ENCODE measurements at places on chromosomes 4 and X.
A peak's percentile ranks its signal among the peaks of the same experiment; 100 is the strongest.

DNA sequence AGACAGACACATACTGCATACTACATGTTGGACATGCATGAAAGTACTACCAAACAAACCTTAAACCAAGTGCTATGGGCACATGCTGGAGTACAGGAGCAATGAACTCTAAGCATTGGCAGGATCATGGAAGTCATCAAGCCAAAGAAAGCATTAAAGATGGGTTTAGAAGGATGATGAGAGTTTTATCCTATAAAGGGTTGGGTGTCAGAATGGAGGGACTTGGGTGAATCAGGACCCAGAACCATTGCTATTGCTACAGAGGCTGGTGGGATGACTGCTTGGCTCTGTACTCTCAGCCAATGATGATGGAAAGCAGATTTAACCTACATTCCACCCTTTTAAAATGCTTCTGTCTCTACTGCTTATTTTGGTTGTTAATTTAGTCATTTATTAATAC is 233.9 kb upstream of the EDA2R start:
- DNase-seq = no peak

GRCh38 chrX:139196890-139197289 is 333.6 kb upstream of the F9 start:
- DNase-seq = no peak

GRCh38 chr4:110005461-110006056 is 92.9 kb downstream of the EGF start:
- DNase-seq = no peak

GRCh38 chr4:52199574-52200338 is 148.7 kb downstream of the SPATA18 start:
- DNase-seq = no peak

DNA sequence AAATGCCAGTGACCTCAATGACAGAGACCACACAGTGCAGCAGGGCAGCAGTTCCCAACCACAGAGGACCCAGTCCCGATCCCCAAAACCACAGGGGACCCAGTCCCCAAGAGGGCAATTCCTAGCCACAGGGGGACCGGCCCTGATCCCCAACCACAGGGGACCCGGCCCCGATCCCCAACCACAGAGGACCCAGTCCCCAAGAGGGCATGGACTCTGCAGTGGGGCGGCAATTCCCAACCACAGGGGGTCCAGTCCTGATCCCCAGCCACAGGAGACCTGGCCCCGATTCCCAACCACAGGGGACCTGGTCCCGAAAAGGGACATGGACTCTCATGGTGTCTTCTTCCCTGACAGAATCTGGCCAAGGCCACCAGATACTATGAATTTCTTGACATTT is 136.3 kb downstream of the AFAP1 start:
- no peak for DNase-seq

DNA sequence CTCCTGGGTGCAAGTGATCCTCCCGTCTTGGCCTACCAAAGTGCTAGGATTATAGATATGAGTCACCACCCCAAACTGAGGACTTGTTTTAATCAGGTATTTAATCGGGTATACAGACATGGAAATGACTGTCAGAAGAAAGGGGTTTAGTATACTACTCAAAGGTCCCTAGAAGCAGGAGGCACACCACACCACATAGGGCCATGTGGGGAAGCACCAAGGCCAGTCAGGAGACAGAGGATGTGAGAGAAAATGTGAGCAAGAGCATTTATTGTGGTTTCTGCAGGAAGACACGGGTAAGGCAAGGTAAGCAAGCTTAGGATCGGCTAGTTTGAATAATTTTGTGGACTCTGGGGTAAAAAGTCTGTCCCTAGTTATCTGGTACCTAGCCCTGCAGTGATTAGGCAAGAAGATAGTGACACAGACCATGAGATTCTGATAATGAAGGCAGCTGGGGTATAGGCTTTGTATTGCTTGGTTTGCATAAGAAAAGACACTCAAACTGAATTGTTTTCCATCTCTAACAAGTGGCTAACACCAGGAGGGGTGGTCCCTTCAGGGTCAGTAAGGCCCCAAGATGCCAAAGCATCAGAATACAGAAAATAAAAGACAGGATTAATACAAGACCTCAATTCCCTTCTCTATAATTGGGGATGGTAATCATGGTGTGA is 408.8 kb upstream of the F9 start:
- DNase-seq = no peak

GRCh38 chr4:118277243-118277642 is 75.6 kb downstream of the PRSS12 start:
- DNase-seq = no peak

- no peak for DNase-seq
These were observed 7.6 kb upstream of the USP53 start for GRCh38 chr4:119204916-119205315.

DNA sequence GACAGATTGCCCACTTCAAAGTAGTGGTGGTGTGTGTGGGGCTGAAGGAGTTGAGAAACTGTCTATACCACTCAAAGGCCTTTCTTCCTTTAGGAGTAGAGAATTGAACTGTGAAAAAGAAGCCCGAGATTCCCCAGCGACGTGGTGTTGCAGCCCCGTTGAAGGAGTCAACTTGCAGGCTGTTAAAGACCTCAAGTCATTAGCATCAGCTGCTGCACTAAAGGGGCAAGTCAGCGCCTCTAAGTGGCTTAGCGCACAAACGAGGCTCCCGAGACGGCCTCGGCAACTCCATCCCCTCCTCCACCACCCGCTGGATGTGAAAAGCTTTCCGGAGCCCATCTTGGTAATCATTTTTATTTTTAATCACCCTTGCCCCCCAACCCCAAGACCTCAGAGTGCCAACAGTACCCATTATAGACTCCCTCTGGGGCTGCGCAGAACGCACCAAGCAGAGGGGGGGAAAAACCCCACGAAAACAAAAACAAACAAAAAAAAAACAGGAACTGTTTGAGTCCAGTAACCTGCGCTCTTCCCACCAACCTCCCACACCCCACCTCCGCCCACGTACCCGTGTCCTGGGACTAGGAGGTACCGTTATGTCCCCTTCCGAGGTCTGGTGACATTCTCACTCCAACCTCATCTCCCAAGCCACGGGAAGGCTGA is 913 bp upstream of the PRDM8 start:
- no peak for DNase-seq

- DNase-seq = no peak
These were observed 31.5 kb downstream of the WWC2 start for GRCh38 chr4:183130328-183131155.

DNA sequence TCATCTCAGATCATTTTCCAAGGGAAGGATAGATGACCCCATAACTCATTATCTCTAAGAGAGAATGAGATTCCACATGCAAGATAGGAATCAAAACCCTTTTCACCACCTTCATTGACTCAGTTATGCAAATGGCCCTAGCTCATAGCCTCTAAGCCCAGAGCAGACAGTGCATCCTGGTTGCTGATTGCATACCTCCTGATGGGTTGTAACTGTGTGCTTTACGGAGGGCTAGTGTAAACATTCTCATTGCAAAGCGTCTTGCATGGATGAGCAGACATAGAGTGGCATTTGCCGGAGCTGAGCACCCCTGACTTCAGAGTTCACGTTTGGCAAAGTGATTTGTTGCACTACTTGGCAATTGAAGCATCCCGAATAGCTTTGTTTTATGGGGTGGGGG is 151.0 kb downstream of the VCX3A start:
- DNase-seq = no peak

DNA sequence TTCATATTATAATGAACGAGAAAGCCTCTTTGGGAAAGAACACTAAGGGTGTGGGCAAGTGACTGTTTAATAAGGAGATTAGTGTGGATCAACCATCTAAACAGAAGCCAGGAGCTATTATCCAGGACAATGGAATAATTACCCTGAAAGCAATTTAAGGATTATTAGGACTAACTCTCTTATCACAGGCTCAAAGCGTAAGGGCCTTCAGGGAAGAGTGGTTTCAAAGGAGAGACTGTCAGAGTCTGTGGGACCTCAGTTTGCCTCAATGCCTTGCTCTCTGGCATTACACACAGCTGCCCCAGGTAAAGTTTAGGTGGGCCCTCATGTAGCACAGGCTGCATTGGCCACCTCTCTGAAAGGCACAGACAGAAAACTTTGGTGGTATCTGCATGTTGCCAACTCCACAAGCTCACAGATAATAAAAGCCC is 717.2 kb upstream of the ADGRL3 start:
- DNase-seq = no peak

GRCh38 chr4:72418458-72418857 is 150.6 kb downstream of the ADAMTS3 start:
- no peak for DNase-seq

GRCh38 chr4:156401371-156401770 is 447.7 kb upstream of the CTSO start:
- DNase-seq = no peak

- no peak for DNase-seq
These were observed 7.6 kb downstream of the ENPEP start for GRCh38 chr4:110483516-110483915.

GRCh38 chr4:107153228-107153627 is 117.1 kb upstream of the DKK2 start:
- no peak for DNase-seq

DNA sequence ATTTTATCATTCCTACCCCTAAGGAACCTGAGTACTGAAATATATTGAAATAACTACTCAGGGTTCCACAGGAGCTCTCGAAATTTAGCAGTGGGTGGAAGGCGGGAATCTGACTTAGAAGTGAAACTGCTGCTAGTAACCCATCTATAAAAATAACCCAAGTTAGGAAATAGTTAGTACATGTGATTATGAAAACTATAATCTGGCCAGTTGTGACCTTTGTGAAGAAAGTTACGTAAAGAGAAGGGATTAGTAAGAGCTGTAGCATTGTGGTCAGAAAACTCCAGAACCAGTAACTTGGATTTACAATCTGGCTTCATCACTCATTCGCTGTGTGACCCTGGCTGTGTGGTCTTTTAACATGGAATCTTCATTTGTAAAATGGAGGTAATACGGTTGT is 175.5 kb downstream of the RAPGEF2 start:
- no peak for DNase-seq

DNA sequence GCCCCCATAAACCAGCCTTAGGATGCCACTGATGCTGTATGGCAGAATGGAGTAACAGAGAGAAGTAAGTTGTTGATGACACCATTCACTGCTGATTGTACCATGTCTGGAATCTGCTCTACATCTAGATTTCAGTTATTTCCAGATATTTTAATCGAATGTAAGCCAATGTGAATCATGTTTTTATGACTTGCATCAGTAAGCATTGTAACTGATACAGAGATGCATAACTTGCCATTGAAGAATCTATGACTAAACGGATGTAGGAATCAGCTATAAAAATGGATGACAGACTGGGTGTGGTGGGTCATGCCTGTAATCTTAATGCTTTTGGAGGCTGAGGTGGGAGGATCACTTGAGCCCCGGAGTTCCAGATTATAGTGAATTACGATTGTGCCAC is 161.0 kb upstream of the GATB start:
- no peak for DNase-seq

GRCh38 chr4:185005219-185005819 is 13.0 kb upstream of the HELT start:
- DNase-seq = peak; percentile 89

- DNase-seq = no peak
These were observed 71.3 kb upstream of the SPRY1 start for GRCh38 chr4:123325241-123325681.

- peak; percentile 37 for DNase-seq
These were observed 10.6 kb upstream of the ANXA5 start for GRCh38 chr4:121707344-121707743.

DNA sequence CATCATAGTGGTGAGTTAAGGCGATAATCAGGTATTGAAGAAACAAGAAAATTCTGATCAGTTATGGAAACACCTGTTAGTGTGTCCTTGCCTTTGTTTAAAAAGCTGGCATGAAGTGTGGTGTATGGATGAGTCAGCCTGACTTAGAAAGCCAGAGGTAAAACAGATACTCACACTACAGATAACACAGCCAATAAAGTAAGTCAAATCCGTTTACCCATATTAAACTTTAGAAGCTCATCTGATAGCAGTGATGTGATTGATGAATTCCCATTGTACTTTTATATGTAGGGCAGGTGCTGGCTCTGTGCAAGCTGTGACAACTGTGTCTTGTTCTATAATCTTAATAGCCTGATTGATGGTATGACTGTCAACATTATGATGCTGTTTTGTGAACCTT is 1392.7 kb upstream of the IGFBP7 start:
- no peak for DNase-seq

GRCh38 chr4:152577708-152578396 is 42.0 kb upstream of the FBXW7 start:
- no peak for DNase-seq

- DNase-seq = no peak
These were observed 315.8 kb downstream of the MID1IP1 start for GRCh38 chrX:39117101-39117500.

DNA sequence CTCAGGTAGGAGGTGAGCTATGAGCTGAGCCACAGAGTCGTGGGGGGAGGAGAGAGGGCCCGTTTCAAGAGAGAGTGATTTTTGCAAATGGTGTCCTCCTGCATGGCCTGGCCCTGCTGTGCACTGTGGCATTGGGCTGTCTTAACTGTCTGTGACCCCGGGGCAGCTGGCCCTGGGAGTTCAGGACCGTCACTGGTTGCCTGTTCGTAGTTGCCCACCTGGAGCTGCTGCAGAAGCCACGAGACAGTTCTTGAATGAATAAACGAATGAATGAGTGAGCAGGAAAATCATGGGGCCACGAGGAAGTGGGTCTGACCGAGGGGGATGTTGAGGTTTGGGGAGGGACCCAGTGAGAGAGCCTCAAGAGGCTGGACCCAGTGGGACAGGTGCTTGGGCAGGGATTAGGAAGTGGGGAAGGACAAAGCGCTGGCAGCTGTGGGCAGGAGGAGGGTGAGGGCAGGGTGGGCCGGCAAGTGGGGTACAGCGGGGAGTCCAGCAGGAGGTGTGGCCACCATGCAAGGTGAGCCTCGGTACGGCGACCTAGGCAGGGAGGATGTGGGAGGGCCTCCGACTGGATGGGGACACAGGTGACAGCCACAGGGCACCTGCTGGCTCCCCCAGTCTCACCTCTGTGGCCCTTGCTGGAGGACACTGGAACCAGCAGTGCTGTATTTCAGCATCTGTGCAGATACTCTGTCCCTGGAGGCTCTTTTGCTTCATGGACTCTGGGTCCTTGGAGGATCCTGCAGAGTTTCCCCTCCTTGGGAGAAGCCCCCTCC is 10.2 kb downstream of the RGS12 start:
- DNase-seq = no peak

DNA sequence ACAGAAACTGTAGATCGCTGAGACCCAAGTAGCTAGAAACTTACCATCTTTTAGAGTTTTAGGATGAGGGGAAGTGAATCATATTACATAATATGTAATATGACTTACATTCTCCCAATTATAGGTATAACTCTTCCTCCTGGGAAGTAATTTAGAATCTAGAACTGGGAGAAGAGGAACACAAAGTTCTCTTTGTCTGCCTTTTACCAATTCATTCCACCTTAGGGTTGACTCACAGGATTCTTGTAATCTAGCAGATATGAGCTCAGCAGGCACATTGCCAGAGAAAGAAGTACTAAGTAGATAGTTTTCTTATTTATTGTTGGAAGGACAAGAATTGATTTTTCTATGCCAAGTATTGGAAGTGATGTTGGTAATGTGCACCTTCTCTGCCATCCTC is 58.0 kb upstream of the CCSER1 start:
- no peak for DNase-seq

Data from activated CD4-positive, alpha-beta T cell treated with anti-CD3 and anti-CD28 coated beads for 48 hours (primary cell).